ENCODE measurements at places on chromosomes 12 and 14.

- DNase-seq, result no peak
Measured at GRCh38 chr12:80684077-80684495, 23.3 kb upstream of the MYF6 start.

- DNase-seq, result no peak
Measured at GRCh38 chr12:52636592-52637258, 15.3 kb downstream of the KRT2 start.

- no peak for DNase-seq
Measured at GRCh38 chr14:47332939-47333338, 342.5 kb downstream of the MDGA2 start.

DNA sequence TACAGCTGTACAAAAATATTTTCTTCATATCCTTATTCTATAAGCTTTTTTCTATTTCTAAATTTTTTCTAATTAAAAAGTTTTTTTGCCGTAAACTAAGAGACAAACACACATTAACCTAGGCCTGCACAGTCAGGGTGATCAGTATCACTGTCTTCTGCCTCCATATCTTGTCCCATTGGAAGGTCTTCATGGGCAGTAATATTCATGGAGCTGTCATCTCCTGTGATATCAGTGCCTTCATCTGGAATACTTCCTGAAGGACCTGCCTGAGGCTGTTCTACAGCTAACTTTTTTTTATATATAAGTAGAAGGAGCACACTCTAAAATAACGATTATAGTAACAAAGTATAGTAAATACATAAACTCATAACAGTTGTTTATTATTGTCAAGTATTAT lies 17.8 kb downstream of the USP15 start:
- no peak for DNase-seq

DNA sequence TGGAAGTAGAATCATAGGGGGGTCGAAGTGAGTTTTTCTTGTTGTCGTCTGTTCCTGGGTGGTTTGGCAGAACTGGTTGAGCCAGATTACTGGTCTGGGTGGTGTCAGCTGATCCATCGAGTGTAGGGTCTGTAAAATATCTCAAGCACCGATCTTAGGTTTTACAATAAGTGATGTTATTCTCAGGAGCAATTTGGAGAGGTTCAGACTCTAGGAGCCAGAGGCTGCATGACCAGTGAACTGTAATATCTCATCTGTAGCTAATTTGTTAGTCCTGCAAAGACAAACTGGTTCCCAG lies 9.7 kb upstream of the SERPINA1 start:
- DNase-seq, result no peak

GRCh38 chr14:73903028-73903427 lies 16.4 kb downstream of the ZNF410 start:
- DNase-seq, result no peak

DNA sequence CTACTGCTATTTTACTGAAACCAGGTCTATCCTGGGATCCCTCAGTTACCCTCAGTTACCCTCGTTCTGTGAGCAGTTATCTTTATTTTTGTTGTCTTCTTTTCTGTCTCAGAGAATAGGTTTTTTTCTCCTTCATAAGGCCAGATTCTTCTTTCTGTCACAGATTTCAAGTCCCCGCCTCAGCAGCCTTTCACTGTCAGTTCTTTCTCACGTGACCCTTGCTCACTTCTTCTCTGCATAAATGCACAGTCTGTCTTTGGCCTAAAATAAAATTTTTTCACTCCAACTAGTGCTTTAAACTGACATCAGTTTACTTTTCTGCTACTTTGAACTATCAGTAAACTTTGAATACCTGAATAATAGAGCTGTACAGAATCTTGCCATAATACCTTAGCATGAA lies 299.7 kb downstream of the ERC1 start:
- no peak for DNase-seq

DNA sequence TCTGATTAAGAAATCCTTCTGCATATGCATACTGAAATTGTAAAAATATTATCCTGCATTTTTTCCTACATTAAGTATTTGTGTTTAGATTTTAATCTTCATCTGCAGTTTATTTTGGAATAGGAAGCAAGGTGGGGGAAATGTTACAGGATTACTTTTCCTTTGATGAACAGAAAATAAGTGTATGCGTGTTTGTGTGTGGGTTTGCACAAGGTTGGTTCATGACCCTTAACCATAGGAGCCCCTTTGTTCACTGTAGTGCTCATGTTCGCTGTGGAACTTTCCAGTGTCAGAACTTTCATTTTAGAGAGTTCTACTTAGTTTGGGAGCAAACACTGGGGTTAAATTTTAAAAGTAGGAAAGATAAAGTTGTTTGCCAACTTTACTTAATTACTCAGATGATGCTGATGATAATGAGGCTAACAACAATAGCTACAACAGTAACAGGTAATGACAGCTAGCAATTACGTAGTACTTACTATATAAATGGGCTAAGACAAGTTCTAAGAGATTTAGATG lies 6.4 kb upstream of the A2M start:
- no peak for DNase-seq

GRCh38 chr12:13455778-13456144 lies 259.2 kb downstream of the EMP1 start:
- DNase-seq, result no peak

DNA sequence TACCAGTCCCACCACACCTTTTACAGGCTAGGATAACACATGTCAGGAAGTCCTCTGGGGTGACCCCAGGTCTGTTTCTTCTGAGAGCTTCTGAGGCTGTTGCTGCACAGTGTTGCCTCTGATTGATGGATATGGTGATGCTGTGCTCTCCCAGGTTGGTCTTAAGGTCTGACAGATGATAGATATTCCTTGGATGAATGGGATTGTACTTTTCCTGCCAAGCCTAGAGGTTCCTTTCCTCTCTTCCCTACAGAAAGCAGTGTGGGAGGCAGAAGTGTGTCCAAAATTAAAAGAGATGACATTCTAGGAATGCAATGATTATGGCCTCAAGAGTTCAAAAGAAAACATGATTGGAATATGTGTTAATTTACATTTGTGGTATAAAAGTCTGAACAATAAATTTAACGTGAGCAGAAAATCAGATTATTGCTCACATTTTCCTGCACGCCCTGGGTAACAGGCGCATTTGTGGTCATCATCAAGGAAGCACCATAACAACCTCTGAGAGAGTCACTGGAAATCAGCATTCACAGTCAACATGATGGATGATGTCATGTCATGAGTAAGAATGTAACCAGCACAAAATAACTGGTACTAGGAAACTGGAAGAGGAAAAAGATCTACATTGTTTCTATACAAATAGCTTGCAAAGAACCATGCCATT lies 73.7 kb downstream of the BBS10 start:
- no peak for DNase-seq

GRCh38 chr12:75970310-75970709 lies 61.3 kb downstream of the PHLDA1 start:
- no peak for DNase-seq

- DNase-seq, result no peak
Measured at GRCh38 chr14:63840981-63841380, 11.8 kb upstream of the SYNE2 start.

- no peak for DNase-seq
Measured at GRCh38 chr14:69048456-69048855, 69.4 kb upstream of the ACTN1 start.

DNA sequence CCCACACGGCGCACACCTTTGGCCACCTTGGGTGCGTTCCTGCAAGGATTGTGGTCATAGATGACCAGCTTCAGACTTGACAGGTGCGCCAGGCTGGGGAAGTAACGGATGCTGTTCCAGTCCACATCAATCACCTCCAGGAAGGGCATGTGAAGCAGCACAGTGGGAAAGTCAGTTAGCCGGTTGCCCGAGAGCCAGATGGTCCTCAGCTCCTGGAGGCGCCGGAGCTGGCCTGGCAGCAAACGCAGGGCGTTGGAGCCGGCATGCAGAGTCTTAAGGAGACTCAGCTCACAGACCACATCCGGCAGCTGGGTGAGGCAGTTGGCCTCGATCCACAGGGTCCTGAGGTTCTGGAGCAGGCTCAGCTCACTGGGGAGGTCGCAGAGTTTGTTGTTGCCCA lies 581 bp downstream of the LRRC10 start:
- DNase-seq, result no peak

- DNase-seq, result no peak
Measured at GRCh38 chr14:77006132-77006531, 22.4 kb downstream of the IRF2BPL start.

DNA sequence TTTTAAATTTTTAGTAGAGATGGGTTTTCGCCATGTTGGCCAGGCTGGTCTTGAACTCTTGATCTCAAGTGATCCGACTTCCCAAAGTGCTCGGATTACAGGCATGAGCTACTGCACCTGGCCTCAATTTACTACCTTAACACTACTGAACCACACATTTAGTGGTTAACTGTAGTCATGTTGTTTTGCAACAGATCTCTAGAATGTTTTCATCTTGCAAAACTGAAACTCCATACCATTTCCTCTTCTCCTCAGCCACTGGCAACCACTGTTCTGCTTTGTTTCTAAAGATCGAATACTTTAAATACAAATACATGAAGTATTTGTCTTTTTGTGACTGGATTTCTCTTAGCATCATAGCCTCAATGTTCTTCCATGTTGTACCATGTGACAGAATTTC lies 15.4 kb upstream of the SMCO2 start:
- DNase-seq, result no peak

- no peak for DNase-seq
Measured at GRCh38 chr14:99561864-99562263, 42.1 kb downstream of the CCDC85C start.

DNA sequence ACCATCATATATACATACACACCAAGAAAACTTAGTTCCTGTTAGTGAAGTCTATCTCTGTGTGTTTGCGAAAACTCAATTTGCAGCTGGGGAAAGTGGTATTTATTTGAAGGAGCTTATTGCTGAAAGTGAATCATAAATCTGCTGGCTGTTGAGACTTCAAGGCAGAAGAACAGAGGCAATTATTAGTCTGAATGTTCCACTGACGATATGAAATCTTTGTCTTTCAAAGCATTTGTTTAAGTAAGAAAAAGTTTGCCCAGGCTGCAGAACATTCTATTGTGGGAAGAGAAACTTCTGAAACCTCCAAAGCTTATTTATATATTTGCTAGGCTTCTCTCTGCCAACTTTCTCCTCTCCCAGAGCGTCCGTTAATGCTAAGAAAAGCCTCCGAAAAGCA lies 255.7 kb upstream of the TMPO start:
- no peak for DNase-seq

- no peak for DNase-seq
Measured at GRCh38 chr12:46430340-46430948, 57.9 kb upstream of the SLC38A2 start.

DNA sequence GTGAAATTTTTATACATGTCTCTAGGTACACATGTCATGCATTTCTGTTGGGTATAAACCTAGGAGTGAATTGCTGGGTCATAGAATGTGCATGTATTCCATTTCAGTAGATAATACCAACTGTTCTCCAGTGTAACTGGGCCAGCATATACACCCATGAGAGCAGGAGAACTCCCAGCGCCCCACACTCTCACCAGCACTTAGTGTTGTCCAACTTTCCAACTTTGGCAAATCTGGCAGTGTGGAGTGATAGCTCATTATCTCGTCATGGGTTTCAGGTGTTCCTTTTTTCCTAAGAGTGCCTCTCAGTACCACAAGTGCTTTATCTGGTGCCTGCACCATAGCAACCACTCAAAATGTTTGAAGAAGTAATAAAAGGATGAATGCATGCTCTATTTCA lies 40.1 kb downstream of the NGB start:
- DNase-seq, result no peak

- no peak for DNase-seq
Measured at GRCh38 chr12:87943023-87943422, 86.2 kb downstream of the C12orf50 start.

DNA sequence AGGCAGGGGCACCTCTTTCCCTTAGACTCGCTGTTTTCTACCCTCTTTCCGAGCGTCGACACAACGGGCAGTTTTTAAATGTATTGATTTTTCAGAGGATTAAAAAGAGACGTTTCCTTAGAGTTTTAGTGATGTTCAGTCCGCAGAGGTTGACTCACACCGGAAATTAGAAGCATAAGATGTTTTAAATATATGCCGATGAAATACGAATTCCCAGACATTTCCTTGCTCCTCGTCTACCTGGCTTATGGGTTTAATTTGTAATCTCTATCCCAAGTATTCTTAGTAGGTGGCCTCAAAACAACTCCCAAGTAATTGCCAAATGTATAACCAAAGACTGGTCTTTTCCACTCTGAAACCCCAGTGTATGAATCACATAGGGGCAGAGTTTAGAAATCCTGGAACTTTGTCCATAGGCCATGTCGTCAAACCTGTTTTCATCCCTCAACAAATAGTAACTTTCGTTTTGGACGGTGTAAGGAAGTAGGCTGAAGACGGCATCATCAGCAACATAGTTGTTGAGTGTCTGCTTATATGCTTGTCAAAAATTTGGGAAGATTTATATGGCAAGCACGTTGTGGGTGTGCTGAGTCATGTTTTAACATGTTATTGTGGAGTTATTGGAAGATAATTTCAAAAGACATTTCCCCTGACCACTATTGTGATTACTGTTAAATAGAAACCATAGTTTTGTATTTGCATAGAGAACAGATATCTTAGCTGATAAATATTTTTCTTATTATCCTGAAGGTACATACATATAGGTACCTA lies 824 bp downstream of the TBK1 start:
- no peak for DNase-seq

- no peak for DNase-seq
Measured at GRCh38 chr12:53225635-53226424, 6.2 kb downstream of the RARG start.
